ENCODE measurements at places on chromosomes 12 and 14.

DNA sequence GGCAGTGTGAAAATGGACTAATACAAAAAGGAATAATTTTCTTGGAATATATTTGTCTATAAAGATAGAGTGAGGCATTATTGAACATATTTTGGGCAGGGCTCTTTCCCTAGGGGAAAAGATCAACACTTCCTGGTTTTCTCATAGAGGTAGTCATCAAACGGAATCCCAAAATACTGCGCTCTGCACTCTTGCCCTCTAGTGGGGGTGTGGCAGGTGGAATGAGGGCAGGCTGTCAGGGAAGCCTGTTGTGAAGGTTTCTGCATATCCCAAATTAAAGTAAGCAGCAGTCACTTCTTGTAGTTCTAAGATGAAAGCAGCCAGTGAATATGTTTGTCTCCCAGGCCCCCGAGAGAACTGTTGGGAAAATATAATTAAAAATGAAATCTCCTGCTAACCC lies 666.8 kb upstream of the TMEM132C start:
- no peak for ATAC-seq

GRCh38 chr14:23895480-23895879 lies 58.1 kb upstream of the DHRS4 start:
- no peak for ATAC-seq

- ATAC-seq, result no peak
These were observed 3.3 kb upstream of the RBM23 start for GRCh38 chr14:22922294-22922693.

DNA sequence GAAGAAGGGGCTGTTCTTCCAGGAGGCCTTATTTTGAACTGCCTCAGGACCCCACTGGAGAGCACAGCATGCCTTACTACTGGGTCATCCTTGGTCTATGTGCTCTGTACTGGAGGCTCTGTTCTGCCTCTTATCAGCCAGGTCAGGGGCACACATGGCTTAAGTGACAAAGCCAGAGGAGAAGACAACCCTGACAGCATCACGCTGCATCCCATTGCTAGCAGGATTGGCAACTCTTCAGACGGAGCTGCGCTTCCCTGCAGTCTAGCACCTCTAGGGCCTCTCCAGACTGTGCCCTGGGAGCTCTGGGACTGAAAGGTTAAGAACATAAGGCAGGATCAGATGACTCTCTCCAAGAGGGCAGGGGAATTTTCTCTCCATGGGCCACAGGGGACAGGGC lies 17.3 kb upstream of the TIGAR start:
- no peak for ATAC-seq

DNA sequence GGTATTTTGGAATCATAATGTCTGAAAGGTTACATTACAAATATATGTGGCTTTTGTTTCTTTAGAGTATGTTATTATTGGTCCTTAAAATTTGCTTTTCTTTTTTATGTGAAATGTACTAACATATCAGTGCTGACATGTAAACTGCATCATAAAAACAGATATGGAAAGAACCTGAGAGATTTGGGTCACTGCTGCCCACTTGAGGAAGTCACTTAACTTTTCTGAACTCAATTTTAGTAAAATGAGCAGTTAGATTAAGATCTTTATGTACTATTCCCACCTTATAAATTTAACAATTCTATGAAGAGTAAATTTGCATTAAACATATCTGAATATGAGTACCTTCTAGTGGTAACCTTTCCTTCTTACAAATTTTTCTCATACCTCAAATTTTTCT lies 7.5 kb downstream of the PTGR2 start:
- ATAC-seq, result no peak

GRCh38 chr14:64636208-64636979 lies 67.8 kb upstream of the PLEKHG3 start:
- peak; percentile 85 for ATAC-seq

All from activated CD4-positive, CD25-positive, alpha-beta regulatory T cell treated with anti-CD3 and anti-CD28 coated beads, Interleukin-2, amount 50 U/mL, for 24 hours (primary cell).